ENCODE measurements at places on chromosomes 6 and 20.
A peak's percentile ranks its signal among the peaks of the same experiment; 100 is the strongest.

- DNase-seq = no peak
These were observed 29.4 kb downstream of the DUSP22 start for GRCh38 chr6:321536-322258.

GRCh38 chr6:33610779-33611732 lies 10.1 kb upstream of the ITPR3 start:
- DNase-seq = no peak

DNA sequence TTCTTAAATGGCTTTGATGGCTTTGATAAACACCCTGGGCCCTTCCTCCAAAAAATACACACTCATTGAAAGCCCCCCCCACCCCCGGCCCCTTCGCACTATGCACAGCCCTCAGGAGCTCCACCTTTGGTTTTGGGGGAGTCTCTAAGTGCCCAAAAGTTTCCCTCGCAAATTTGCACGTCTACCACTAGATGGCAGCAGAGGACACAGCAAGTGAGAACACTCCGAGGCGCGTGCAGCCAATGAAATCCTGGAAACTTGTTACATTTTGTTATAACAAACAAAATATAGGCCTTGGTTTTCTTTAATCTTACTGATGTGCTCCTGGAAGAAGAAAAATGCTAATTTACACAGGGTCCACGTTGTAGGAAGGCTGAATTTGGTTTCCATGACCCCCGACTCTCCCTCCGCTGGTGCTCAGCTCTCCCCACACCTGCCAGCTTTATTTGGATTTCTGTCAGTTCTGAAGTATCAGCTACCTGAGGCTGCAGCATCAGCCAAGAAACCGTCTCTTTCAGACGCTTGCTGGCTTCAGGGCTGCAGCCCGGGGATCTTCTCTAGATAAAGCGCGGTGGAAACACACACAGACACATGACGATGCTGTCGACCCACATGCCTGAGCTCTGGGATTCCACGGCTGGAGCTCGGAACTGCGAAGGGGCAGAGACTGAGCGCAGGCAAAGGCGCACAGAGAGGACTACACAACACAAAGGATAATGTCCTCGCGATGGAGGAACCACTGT lies 148.3 kb upstream of the RPS6KA2 start:
- DNase-seq = peak; percentile 75

GRCh38 chr6:100490065-100490464 lies 25.3 kb upstream of the SIM1 start:
- DNase-seq = no peak

- DNase-seq = no peak
These were observed 160.4 kb upstream of the SMLR1 start for GRCh38 chr6:130666786-130667185.

- DNase-seq = no peak
These were observed 51.6 kb upstream of the OGFRL1 start for GRCh38 chr6:71236926-71237434.

DNA sequence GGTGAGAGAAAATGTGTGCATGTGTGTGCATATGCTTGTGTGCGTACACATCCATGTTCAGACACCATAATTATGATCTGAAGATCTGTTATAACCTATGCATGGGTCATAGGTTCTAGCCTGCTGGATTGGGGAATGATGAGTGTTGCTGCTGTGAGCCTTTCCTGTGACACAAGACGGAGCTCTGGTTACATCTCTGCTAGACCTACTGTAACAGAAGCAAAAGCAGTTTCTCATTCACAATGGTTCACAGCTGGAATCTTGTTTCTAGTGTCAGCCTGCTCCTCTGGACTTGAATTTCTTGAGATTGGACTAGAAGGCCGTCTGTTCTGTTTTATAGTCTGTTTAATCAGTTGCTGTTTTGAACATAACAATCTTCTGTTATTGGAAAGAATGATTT lies 40.1 kb downstream of the DEFB114 start:
- DNase-seq = no peak

- peak; percentile 64 for DNase-seq
These were observed 1.3 kb downstream of the CDYL start for GRCh38 chr6:4777394-4777935.

DNA sequence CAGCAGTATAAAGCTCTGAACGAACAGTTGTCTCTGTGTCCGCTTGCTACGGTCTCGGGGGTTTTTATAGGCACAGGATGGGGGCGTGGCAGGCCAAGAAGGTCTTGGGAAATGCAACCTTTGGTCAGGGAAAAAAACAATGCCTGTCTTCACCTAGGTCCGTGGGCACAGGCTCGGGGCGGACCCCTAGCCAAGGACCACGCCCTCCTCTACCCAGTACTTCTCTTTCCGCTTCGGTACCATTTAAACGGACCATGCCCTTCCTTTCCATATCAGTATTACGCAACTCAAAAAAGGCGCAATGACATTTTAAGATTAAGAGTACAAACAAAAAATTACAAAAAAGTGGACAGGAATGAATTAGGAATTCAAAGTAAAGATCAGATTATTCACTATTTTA lies 44.3 kb upstream of the SLC17A4 start:
- no peak for DNase-seq

- no peak for DNase-seq
These were observed 1.7 kb downstream of the ULBP1 start for GRCh38 chr6:149965194-149966020.

- no peak for DNase-seq
These were observed at the start of gene SLC17A1 for GRCh38 chr6:25831532-25832306. Gene SLC17A1 (minus strand): TSS chr6:25832052. CDS start chr6:25830557, 1,495 bp downstream.

GRCh38 chr6:104908888-104909525 lies 47.9 kb upstream of the LIN28B start:
- DNase-seq = no peak

DNA sequence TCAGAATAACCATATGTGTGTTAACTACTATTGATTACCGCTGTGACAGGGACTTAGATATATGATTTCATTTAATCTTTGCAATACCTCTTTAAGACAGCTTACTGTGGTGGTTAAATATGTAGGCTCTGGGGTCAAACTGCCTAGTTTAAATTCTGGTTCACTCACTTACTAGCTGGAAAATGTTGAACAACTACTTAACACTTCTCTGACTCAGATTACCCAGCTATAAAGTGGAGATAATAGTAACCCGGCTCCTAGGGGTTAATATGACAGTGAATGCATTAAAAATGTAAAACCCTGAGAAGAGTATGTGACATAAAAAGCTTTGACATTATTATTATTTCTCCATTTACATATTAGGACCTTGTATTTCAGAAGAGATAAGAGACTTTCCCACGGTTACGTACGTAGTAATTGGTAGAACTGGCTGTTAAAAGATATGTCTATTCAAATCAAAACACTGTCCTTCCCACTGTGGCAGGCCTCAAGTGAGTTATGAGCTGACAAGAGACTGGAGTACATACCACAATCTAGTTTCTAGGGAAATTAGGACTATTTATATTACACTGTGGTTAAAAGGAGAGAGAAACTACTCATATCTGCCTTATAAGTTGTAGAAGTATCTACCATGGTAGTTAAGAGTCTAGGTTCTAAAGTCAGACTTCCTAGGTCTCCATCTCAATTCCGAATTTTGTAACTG lies 4.4 kb upstream of the PLCB1 start:
- no peak for DNase-seq

- no peak for DNase-seq
These were observed 221.4 kb upstream of the RREB1 start for GRCh38 chr6:6886171-6886885.

GRCh38 chr6:137901454-137901853 lies 34.4 kb downstream of the TNFAIP3 start:
- DNase-seq = no peak

- peak; percentile 70 for DNase-seq
These were observed 11.5 kb upstream of the PI3 start for GRCh38 chr20:45163083-45163803.

DNA sequence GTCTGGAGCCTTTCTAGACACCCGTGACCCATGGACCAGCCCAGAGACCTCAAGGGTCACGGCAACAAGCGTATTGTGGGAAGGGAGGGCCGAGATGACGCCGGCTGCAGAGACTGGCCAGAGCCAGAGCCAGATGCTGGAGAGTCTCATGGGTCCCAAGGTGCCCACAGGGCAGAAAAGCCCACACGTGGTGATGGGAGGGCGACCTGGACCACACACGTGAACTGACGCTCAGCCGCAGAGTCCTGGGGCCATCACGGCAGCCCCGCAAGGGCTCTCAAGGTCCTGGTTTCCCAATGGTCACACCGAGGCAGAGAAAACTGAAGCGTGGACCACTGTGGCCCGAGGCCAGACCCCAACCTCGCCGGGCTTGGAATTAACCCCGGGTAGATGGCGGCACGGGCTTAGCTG lies 92.6 kb downstream of the YTHDF1 start:
- DNase-seq = no peak

GRCh38 chr6:49782293-49782692 lies 4.8 kb downstream of the PGK2 start:
- DNase-seq = no peak

GRCh38 chr20:32828029-32828680 lies 8.4 kb downstream of the MAPRE1 start:
- no peak for DNase-seq

- DNase-seq = no peak
These were observed 21.9 kb downstream of the TPBG start for GRCh38 chr6:82385546-82385945.

GRCh38 chr6:141729146-141729545 lies 403.6 kb upstream of the GJE1 start:
- no peak for DNase-seq

DNA sequence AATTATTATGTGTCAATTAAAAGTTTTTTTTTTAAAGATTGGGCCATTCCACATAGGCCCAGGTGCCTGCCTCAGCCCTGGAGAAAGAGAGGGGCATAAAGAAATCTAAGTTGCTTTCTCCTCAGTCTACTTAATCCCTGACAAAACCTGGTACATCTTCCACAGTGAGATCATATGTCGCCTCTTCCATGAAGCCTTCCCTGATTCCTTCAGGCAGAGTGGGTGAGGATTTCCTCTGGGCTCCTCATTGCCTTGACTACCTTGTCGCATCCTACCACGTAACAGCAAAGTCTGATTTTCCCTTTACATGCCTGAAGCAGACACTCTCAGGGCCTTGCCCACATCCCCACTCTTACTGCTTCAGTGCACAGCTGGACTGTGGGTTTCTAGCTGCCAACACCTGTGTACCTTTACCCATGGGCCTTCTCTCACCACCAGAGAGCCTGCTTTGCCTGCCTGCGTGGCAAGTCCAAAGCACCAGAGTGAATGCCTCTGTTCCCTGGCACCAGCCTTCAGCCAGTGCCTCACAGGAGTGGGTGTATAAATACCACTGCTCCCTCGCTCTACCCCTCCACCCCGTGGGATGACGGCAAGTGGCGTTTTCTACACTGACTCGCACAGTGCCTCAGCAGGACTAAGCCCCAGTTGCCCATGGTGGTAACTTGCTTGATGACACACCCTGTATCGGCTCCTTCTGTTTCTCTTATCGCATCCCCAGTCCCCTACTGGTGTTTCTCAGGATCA lies 68.0 kb downstream of the EYA2 start:
- DNase-seq = no peak

DNA sequence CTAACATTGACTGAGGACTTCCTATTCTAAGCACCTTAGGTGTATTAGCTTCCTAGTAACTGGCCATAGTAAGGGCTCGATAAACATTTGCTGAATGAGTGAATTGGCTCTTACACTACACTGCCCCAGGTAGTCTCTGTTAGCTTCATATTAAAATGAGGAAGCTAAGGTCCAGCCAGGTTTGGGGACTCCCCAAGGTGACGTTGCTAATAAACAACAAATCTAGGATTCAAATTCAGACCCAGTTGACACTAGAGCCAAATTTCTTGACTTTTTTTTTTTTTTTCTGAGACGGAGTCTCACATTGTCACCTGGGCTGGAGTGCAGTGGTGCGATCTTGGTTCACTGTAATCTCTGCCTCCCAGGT lies 16.2 kb downstream of the ARHGAP40 start:
- no peak for DNase-seq

GRCh38 chr20:59027741-59028320 lies 4.3 kb downstream of the ATP5F1E start:
- DNase-seq = no peak

DNA sequence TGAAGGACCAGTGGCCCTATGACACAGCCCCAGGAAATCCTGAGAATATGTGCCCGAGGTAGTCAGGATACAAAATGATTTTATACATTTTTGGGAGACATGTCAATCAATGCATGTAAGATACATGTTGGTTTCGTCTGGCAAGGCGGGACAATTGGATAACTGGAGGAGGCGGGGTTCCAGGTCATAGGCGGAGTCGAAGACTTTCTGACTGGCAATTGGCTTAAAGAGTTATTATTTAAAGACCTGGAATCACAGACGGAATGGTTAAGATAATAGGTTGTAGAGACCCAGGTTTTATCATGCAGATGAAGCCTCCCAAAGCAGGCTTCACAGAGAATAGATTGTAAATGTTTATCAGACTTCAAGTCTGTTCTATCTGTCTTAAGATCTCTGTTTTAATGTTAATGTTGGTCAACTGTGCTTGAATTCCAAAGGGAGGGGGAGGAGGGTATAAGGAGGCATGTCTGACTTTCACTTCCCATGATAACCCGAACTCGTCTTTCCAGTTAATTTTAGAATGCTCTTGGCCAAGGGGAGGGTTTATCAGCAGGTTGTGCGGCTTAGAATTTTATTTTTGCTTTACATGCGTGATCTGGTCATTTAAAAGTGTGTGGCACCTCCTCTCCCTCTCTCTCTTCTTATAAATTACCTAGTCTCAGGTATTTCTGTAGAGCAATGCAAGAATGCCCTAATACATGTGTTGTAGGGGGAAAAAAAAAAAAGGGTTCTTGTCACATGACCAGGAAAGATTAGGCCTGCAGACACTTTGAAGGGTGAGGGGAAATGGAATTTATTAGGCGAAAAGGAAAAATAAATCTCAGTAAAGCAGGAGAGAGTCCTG lies 230.7 kb downstream of the NFATC2 start:
- peak; percentile 59 for DNase-seq

DNA sequence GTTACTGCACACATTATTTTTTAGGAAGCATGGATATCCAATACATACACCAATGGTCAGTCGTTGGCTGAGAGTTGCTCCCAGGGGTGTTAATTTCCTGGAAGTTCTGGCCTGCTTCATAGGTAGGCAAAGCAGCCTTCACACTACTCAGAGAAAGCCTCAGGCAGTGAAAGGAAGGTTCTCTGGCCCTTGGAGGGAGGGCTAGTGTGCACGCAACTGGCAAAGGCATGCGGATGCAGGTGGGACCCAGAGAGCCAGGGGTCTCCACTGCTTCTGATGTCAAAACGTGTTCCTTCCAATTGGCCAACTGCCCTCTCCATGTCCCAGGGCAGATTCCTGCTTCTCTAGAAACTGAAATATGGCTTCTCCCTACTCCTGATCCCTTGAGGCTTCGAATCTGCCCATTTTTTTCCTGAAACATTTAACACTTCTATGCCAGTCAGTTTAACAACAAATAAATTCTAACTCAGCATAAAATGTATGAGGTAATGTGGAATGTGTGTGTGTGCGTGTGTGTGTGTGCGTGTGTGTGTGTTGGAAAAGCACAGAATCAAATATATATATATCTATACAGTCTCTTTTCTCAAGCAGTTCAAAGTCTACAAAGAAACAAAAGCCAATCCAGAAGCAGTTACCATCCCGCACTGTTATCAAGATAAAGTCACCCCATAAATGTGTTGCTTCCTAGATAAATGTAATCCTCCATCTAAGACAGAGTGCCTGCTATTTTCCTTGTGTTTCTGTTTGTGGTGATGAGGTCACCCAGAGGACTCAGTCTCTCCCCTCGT lies 94.0 kb upstream of the HIVEP1 start:
- DNase-seq = peak; percentile 45

GRCh38 chr6:144331491-144331969 lies 46.4 kb downstream of the UTRN start:
- no peak for DNase-seq

- no peak for DNase-seq
These were observed 94.4 kb upstream of the CD93 start for GRCh38 chr20:23180451-23180921.

Data from HT-29 (cell line).